NCI-H1930 (cell line): ENCODE measurements at places on chromosomes 1 and 21.

DNA sequence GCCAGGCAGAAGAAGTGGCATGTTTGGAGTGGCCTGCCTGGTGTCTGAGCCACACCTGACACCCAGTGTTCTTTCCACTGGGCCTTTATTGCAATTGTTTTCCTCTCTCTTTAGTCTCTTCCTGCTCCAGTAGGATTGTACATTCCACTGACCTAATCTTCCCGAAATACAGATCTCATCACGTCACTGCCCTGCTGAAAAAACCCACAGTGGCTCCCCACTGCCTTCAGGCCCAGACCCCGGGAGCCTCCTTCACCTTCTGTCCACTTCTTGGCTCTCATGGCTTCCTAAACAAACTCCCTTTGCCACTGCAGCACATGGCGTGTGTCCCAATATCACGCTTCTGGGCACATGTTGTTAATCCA is 25.3 kb upstream of the ATP5PO start:
- no peak for DNase-seq

GRCh38 chr1:34928066-34928696 is 1.3 kb downstream of the DLGAP3 start:
- no peak for DNase-seq

DNA sequence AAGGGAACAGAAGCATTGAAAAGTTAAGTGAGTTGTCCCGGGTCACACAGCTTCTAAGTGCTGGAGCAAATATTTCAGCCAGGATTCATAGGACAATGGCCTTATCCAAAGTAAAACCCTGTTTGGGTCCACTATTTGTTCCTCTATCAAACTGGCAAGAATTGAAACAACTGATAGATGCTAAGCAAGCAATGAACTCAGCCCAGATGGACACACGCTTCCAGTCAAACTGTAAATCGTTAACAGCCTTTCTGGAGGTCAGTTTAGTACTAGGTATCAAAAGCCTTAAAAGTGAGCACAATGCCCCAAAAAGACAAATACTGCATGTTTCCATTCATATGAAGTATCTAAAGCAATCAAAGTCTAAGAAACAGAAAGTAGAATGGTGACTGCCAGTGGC is 779 bp upstream of the SVBP start:
- no peak for DNase-seq

GRCh38 chr1:173175514-173176145 is 31.5 kb downstream of the TNFSF4 start:
- DNase-seq: no peak

DNA sequence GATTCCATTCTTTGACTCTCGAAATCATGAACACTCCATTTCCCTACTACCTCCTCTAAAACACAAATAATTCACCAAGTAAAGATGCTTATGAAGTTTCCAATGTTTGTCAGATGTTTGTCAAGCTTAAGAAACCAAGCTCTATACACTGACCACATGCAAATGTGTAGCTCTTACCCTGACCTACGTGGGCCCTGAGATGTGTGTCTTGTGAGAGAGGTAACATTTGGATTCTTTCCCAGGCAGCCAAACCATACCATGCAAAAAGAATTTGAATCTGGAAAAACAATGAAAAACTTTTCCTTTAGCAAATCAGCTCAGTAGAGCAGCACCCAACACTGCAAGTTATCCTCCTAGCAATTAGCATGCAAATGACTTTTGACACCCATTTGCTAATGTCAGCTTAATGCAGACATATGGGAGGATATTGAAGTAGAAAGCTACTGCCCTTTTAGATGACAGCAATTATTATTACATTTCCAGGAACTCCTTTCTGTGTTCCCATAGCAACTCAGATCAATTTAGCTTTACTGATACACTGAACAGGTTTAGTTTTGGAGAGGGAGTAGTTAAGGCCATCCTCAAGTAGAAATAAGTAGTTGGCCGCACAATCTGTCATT is 83.2 kb upstream of the RGS4 start:
- no peak for DNase-seq

GRCh38 chr21:33991133-33991532 is 75.5 kb upstream of the ATP5PO start:
- no peak for DNase-seq

GRCh38 chr1:37056325-37056724 is 22.0 kb upstream of the GRIK3 start:
- no peak for DNase-seq

- DNase-seq: no peak
Observed at GRCh38 chr1:151703813-151704212, 12.8 kb downstream of the CELF3 start.

DNA sequence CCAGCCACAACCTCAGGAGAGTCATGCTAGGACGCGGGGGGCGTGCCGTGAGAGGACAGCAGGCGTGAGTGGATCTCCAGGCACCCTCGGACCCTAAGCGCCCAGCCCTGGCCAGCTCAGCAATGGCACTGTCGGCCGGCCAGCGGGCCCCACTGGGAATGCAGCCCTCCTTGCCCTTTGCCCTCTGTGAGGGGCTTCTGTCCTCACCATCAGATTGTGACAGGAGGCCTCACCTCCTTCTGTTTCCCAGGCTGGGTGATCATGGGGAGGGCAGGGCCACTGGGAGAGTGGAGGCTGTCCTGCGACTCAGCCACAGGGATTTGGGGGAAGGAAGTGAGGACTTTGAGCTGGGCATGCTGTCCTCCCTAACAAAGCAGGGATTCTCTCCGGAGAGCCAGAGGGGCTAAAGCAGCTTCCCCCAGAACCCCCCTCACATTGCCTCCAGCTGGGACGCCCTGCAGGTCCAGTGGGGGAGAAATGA is 6.6 kb upstream of the LRRC3 start:
- no peak for DNase-seq

DNA sequence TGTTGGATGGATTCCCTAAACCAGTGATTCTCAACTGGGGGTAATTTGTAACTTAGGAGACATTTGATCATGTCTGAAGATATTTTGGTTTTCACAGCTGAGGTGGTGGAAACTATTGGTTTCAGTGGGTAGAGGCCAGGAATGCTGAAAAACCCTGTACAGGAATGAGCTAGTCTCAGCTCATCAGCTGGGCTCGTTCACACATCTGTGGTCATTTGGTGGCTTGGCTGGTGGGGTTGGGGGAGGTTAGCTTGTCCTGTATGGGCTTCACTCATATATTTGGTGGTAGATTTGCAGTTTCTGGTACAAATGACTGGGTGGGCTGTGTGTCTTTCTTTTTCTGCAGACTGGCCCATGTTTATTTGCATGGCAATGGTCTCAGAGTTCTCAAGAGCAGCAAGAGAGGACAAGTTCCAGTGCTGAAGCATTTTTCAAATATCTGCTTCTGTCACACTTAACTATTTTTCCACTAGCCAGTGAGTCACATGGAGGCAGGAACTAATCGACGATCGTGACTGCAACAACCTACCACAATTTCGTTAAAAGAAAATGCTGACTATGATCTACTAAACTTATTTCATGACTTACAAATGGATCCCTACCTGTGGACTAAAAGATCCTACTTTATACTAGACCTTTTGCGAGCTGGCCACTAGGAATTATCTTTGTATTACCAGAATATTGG is 321.7 kb upstream of the PLXNA2 start:
- no peak for DNase-seq

DNA sequence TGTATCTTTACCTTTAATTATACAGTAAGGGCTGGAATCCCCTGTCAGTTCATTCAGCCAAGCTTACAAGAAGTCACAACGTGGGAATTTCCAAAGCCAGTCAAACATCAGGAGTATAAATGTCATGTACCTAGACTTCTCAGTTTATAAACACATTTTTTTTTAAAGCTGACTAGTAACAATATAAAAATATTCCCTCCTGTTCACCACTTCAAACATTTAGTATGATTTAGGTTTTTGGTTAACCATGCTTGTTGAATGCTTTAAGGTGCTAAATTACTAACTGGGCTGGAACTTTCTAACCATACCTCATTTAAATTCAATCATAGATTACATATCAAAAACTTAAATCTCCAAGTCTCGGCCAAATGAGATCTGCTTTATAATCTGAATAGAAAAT is 44.0 kb downstream of the JAK1 start:
- no peak for DNase-seq
